Activated CD8-positive, alpha-beta memory T cell treated with anti-CD3 and anti-CD28 coated beads, Interleukin-2, amount 10 ng/mL, durations not matched to agents 7 days and 5 days (primary cell): ENCODE measurements at places on chromosomes 16 and 17. TPM values are rescaled to one million over a fixed set of nuclear protein-coding genes. Genes with fewer than 3 reads are reported as not detected.

Gene SLC6A2
- not detected for total RNA-seq

Gene NUP93
- total RNA-seq = 129 TPM

Gene GUCY2D
- total RNA-seq = not detected

Gene GNG13
- not detected for total RNA-seq

Gene CBX2
- total RNA-seq = 5.3 TPM

Gene CRYM
- not detected for total RNA-seq

- no peak for DNase-seq
Observed at GRCh38 chr16:2905988-2906387, 5.7 kb upstream of the FLYWCH1 start.

GRCh38 chr16:9365370-9365728, 273.9 kb downstream of the HAPSTR1 start:
- no peak for DNase-seq

DNA sequence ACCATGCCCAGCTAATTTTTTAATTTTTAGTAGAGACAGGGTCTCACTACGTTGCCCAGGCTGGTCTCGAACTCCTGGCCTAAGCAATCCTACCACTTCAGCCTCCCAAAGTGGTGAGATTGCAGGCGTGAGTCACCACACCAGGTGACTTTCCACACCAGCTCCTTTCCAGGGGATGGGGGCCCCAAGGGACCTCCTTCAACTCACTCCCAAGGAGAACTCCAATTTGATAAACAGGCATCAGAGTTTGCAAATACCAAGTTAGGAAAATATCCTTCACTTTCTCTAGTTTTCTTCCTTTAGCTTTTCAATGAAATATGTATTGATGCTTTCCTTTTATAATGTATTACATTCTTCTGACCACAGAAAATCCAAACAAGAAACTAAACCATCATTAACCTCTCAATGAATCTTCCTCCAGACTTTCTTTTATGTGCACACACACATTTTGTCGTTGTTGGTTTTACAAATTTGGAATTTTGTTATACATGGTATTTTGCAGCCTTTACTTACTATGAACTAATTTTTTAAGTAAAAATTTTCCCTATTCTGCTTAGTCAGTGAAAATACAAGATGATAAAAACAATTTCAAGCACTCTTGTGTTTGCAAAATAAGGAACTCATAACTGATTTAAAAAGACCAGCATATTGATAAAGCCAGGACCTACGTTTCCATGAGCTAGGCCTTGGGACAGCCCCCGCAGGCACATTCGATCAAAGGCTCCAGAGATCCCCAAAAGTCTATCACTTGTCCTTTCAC, 32.0 kb downstream of the GAS7 start:
- no peak for DNase-seq

DNA sequence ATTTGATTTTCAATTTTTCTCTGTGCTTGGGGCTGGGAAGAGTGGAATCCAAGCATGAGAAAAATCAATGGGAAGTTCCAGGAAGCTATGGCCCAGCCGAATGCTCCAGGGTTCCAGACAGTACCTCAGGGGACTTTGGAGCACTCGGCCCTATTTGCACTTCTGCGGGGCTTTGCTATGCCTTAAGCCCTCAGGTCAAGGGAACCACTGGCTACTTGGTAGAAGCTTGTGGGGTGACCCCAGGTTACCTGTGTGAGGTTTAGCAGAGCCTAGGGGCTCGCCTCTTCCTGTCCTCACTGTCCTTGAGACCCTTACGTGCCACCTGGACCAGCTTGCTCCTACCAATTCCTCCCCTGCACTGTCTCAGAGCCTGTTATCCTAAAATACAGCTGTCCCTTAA, 121.3 kb downstream of the MGAT5B start:
- no peak for DNase-seq

GRCh38 chr17:72488555-72489271, 367.9 kb downstream of the SOX9 start:
- DNase-seq = no peak

GRCh38 chr16:24367186-24367710, 111.1 kb downstream of the CACNG3 start:
- DNase-seq = no peak

DNA sequence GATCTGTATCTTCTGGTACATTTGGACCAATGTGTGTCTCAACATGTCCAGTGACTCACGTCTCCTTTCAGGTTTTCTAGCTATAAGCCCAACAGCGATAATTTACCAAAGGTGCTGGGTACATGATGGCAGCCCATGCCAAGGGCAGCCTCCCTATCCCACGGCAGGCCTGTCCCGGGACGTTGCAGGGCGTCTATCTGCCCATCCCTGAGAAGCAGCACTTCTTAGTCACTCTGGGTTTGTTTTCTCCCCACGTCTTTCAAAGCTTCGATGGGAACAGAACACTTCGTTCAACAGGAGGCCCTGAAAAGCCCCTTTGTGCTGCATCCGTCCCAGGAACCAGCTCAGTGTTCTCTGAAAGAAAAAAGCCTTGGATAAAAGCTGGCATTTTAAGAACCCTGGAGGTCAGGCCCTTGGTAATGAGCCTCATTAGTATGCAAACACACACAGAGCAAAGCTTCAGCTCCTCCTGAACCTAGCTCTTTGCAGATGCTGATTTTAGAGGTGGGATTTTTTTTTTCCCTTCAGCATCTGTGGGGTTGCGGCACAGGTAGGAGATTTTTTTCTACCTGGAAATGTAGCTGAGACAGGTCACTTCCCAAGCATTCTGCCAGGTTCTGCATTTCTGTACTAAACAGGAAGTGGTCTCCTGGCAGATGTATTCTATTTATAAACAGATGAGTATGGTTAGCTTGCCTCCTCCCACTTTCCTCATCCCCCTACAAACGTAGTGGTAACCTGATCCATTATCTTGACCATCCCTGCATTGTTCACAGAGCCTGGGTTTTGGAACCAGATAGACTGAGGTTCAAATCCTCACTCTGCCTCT, 17.5 kb upstream of the MT4 start:
- DNase-seq = no peak

- no peak for DNase-seq
Observed at GRCh38 chr16:3138342-3138741, 3.5 kb downstream of the ZNF213 start.

GRCh38 chr16:73526011-73526804, 478.3 kb upstream of the ZFHX3 start:
- DNase-seq = no peak

- no peak for DNase-seq
Observed at GRCh38 chr17:49989518-49989880, 5.5 kb downstream of the DLX3 start.

DNA sequence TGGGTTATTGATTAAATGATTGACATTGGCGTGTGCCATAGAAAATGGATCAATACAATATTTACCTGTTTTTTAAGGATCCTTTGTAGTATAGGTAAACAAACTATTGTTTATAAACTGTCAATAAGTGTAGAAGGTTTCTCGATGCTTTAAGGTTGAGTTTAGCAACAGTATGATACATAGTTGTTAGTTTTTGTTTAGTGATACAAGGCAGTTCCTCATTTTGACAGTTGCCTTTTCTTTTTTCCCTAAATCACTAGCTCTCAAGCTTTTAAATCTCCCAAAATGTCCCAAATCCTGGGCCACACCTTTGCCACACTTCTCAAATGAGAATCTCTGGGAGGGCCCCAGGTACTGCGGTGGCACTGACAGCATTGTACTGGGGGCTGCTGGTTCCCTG, 57.3 kb downstream of the EPN2 start:
- no peak for DNase-seq

DNA sequence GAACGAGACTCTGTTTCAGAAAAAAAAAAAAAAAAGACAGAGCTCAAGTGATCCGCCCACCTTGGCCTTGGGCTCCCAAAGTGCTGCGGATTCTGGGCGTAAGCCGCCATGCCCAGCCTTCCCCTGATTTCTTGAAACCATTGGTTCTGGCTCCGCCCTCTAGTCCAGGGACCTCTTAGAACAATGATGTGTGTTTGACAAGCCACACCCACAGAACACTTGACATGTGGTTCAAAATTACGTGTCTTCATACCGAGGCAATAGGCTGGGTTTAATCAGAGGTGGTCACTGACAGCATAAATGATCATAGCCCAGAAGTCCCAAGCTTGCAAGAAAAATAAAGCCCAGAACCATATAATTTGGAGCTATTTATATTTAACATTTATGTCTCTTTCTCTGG, 23.0 kb downstream of the KNOP1 start:
- DNase-seq = no peak

GRCh38 chr17:49093131-49093530, 39.4 kb upstream of the B4GALNT2 start:
- DNase-seq = no peak

DNA sequence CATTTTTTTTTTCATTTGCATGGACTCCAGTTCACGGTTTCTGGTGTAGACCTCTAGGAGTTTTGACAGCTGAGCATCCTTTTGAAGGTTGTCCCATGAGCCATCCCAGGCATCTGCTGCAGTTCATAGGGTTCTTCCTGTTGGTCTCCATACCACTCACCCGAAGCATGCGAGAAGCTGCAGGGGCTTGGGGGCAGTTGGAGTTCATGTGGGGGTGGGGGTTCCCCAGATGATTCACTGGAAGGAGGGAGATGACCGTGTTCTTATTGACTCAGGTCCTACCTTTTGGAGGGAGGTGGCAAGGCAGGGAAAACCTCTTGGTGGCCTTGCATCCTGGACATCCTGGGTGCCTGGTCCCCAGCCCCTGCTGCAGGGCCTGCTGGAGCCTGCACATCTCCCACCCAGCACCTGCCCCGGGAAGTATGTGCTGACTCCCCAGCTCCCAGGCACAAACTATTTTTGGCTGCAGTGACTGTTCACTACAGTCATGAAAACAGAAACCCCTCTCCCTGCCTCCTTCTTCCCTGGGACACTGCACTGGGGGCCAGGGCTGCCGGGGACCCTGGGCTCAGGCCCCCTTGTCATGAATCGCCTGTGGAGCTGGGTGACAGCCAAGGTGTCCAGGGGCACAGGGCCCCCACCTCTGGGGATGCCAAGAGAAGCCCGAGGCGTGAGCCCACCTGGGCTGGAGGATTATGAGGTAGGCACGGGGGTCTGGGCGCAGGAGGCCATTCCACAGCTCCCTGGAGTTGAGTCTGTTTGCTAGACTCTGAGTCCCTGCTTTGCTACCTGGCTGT, 64.9 kb upstream of the LGALS9 start:
- DNase-seq = no peak

DNA sequence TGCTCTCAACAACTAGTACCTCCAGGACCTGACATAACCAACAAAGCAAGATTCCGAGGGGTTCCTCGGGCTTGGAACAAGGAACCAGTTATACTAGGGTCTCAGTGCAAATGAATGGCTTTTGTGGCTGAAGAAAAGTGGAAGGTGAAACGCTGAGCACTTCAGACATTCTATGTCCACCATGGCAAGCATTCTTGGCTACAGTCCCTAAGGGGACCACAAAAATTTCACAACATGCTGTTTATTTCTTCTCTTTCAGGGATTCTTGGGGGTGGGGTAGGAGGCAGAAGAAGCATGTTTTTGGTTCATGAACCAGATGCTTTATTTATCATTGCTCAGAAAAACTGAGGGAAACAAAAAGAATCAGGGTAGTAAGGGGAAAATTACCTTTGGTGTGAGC, 479.9 kb upstream of the CDH11 start:
- DNase-seq = no peak

DNA sequence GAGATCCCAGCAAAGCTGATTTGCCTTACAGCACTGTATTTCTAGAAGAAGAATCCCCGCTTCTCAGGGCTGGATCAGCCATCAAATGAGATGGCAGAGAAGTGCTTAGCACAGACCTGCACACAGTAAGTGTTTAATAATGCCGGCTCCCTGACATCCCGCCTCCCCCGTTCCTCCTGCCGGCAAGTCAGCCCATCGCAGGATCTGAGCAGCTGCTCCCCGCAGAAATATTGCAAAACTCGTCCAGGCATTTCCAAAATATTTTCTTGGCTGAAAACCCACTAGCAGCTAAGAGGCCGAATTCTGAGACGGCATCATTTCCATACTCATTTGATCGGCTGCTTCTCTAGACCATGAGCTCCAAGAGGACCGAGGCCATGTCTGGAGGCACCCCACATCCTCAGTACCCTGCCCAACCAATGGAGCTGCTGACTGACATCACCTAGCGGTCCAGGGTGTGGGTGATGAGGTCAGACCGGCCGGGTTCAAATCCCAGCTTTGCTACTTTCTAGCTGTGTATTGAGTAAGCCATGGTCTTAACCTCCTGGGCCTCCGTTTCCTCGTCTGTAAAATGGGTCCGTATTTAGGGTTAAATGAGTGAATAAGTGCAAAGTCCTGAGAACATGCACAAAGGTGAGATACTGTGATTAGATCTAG, 251.5 kb downstream of the KATNIP start:
- DNase-seq = no peak

DNA sequence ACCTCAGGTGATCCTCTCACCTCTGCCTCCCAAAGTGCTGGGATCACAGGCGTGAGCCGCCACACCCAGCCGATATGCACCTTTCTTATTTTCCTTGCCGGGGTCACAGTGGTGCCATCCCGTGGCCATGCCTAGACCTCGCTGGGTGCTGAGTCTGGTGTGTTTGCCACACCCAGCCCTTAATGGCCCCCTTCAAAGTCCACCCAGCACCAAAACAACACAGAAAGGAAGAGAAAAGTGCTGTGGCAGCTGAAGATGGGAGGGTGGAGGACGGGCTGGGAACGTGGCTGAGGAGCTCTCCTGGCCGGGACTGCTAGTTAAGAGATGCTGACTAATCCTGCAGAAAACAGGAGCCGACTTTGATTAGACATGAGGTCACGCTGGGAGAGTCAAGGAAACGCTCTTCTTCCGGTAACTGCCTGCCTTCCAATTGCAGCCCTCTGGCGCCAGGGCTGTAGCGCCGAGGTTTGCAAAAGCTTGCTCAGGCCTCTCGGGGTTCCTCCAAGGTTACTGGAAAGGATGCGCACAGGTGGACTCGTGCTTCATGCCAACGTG, 10.9 kb downstream of the SLC43A2 start:
- DNase-seq = no peak

- DNase-seq = peak; percentile 62
Observed at GRCh38 chr17:45172541-45173286, 11.0 kb downstream of the HEXIM2 start.

GRCh38 chr17:4735876-4736651, 3.6 kb upstream of the ZMYND15 start:
- no peak for DNase-seq

DNA sequence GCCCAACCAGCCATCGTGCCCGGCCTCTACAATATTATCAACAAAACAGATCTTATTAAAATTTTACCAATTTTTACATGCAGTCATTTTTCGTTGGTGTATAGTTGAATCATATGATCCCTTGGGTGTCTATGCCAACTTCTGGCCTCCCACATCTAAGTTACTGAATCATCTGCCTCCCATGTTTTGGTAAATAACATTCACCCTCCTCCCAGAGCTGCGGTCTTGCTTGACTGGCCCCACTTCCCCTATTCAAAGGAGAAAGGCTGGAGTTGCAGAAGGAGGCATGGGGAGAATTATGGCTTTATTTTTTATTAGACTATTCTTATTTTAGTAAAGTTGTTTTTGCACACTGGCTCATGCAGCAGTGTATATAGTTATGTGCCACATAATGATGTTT, 18.5 kb upstream of the CCL23 start:
- DNase-seq = no peak

GRCh38 chr16:19666477-19666876, 51.5 kb downstream of the KNOP1 start:
- no peak for DNase-seq

DNA sequence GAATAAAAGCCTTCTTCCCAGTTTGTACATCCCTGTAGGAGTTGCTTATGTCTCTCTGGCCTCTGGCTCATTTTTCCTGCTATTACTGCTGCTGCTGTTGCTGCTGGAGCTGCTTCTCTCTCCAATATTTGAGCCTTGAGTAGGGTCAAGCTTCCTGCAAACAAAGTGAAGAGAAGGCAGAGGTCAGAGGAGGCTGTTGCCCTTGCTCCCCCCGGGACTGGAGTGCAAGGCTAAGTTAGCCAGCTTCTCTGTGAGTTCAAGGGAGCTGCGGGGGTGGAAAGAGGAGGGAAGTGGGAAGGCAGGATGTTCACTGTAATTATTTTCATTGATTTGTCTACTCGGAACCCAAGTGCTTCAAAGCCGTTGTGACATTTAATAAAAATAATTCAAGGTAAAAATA, 77.0 kb upstream of the TMEM132E start:
- no peak for DNase-seq
